Activated CD8-positive, alpha-beta memory T cell treated with anti-CD3 and anti-CD28 coated beads for 4 hours (primary cell): ENCODE measurements at places on chromosomes 3 and 15.

GRCh38 chr3:108388136-108389132, 92.1 kb downstream of the HHLA2 start:
- DNase-seq = no peak

DNA sequence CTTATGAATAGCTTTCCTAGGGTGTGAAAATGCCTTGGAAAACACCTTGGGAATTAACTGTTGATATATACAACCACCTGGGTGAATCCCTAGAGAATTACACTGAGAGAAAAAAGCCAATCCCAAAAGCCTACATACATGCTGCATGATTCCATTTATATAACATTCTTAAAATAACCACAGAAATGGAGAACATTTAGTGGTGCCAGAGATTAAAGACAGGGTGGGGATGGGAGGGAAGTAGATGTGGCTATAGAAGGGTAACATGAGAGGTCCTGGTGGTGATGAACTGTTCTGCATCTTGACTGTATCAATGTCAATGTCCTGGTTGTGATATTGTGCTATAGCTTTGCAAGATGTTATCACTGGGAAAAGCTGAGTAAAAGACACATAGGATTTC, 291.0 kb downstream of the CLSTN2 start:
- no peak for DNase-seq

- DNase-seq = no peak
These were observed 340.6 kb downstream of the SOX2 start for GRCh38 chr3:182052332-182052731.

- DNase-seq = no peak
These were observed 157.2 kb downstream of the TIGIT start for GRCh38 chr3:114451051-114451451.

- no peak for DNase-seq
These were observed 32.9 kb upstream of the CRTC3 start for GRCh38 chr15:90496791-90497190.

DNA sequence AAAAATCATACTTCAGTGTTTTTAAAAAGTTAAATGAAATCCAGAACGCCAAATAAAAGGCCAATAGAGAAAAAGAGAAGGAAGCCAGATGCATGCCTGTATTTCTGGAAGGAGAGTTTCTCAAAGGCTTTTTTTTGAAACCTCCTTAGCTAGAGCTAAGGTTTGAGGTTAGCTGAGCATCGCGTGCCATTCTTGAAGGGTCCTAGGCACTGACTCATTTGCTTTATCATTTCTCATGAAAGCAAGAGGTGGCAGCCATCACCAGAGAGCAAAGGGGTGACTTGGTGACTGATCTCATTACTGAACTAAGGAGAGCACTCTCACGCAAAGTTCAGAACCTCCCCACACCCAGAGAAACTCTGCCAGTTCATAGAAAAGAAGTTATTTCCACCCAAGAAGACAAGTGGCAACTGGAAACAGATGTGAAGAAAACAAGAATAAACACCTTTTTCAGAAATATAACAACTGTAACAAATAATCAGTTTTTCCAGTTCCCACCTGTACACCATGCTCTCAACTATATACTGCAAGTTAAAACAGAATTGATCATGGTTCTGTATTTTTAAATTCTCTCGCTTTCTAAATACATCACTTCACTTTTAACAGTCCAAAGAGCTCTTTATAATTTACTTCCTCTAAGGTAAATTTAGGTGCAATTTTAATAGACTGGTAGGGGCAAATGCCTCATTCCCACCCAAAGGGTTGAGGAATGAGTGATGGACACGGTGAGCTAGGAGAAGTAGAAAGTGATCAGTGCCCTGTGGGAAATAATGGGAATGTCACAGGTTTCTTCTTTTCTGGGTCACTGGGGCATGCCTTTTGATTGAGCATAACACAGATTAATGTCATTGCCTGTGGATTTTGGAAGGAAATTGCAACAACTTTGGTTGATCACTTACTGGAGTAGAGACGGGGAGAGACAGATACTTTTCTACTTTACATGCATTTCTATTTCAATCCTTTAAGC, 24.7 kb downstream of the GPR15 start:
- peak; percentile 71 for DNase-seq
